Renal pelvis (tissue), 12 donors: ENCODE measurements at places on chromosomes 11 and 22. TPM values are rescaled to one million over a fixed set of nuclear protein-coding genes. Genes with fewer than 3 reads are reported as not detected.
A peak's percentile ranks its signal among the peaks of the same experiment; 100 is the strongest.

Gene OR4D5
- polyA plus RNA-seq, result not detected

Gene BCO2
- 7.0 TPM for polyA plus RNA-seq

DNA sequence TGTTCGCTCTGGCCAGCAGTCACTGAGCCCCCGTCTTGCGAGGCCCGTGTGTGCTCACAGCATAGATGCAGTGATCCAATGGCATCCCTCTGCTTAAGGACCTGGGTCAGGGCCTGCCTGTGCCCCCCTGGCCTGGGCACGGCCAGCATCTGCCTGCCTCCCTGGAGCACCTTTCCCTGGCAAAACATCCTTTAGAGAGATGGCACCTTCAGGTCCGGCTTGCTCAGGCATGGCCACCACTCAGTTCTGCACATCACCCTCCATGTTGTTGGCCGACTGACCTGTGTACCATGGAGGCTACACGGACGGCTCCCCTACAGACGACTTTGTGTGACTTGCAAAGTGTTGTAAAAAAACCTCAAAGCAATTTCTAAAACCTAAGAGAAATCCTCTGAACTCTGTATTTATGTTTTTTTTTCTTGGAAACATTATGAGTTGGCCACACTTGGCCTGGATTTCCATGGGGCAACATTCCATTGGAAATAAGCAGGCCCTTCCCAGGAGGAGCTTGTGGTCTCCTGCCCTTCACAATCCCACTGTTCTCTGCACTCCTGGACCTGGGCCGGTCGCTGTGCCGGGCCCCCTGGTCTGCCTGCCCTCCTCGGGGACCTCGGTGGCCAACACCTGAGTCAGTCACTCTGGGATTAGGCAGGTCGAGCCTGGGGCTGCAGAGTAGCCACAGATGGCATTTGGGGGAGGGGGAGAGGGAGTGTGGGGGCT lies 592.4 kb downstream of the TBC1D22A start:
- DNase-seq, result no peak

GRCh38 chr11:100930185-100930778 lies 199.3 kb downstream of the PGR start:
- DNase-seq, result peak; percentile 63

DNA sequence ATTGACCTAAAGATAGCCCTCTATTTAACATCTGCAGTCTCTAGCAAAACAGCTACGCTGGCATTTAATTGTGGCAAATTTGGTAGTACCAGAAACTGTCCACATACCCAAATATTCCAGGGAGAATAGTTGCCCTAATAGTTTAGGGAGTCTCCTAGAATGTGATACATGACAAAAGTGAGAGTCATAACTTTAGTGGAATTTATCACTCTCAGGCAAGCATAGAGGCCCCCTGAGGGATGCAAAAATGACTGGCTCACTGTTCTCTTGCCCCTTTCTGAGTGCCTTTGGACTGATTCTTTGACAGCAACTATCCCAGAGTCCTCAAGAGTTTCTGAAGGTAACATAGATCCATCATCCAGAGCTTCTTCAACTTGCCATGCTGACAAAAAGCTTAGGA lies 2.3 kb upstream of the OR51B4 start:
- DNase-seq, result no peak

- no peak for DNase-seq
These were observed 23.1 kb downstream of the MPPED1 start for GRCh38 chr22:43434928-43435311.
